ENCODE measurements at places on chromosomes 12 and 14. TPM values are rescaled to one million over a fixed set of nuclear protein-coding genes. Genes with fewer than 3 reads are reported as not detected.

DNA sequence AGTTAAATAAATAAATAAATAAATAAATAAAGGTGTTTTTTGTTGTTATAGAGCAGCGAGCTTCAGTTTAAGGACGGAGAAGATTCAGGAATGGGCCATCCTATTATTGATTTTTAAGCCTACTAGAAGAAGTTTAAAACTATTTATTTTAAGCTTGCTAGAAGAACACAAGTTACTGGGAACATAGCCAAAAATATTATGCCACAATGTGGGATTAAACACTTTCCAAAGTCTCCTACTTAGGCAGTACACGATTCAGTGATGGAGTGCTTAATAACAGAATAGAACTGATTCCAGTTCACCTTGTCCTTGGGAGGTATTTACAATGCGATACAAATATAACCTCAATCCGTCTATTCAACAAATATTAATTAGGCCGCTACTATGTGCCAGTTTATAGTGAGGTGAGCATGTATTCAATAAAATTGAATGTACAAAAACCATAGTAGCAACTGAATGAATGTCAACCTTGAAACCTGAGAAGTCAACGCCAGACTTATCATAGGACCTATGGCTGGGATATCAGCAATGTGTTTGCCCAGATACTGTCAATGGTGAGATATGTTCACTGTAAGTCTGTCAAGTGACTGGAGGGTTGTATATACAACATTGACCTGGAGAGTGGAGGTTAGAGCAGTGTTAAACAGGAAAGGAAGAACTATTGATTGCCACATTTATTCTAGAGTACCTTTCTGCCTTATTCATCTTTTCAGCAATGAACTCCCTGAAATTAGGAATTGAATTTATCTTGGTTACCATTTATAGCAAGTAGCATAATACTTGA lies 486.4 kb downstream of the TMTC2 start:
- DNase-seq, result no peak

- DNase-seq, result no peak
Measured at GRCh38 chr12:8780389-8780788, 42.0 kb upstream of the A2ML1 start.

DNA sequence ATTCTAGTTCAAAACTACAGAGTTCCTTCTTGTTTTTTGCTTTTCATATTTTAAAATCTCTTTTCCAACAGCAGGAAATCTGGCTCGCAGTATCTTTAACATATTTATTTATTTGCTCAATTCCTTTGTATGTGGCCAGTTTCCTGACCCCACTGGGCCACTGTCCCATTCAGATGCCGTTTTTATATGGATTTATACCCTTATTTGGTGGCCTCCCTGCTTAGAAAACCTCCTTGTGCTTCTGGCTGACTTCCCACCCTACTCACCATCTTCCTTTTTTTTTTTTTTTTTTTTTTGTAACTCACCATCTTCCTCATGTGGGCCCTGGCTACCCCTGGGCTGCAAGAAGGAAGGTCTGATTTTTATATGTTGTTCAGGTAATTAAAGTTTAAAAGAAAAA lies 53.9 kb downstream of the TTLL5 start:
- no peak for DNase-seq

DNA sequence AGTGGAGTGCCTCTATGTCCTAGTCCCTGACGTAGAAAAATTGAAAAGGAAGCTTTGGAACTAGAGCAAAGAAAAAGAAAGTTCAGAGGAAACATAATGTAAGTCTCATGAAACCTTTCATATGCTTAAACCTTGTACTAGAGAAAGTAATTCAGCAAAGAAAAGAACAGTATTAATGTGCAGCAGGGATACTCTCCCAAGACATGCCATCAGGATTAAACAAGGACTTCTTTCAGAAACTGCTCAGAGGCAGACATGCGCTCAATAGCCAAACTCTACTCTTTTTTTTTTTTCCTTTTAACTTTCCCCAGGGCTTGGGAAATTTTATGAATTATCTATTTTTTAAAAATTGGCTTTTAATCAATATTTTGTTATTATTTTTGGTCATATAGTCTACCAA lies 7.1 kb upstream of the ASB8 start:
- no peak for DNase-seq

DNA sequence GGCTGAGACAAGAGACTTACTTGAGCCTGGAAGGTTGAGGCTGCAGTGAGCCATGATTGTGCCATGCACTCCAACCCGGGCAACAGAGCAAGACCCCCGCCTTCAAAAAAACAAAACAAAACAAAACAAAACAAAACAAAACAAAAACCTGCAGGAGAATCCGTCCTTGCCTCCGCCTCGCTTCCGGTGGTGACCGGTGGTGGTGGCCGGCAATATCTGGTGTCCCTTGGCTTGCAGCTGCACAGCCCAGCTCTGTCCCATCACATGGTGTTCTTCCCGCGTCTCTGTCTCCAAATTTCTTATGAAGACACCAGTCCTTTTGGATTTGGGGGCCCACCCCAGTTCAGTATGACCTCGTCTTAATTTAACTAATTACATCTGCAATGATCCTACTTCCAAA lies 10.0 kb downstream of the SMIM41 start:
- DNase-seq, result no peak

- DNase-seq, result no peak
Measured at GRCh38 chr12:43806737-43807072, 588 bp upstream of the TWF1 start.

DNA sequence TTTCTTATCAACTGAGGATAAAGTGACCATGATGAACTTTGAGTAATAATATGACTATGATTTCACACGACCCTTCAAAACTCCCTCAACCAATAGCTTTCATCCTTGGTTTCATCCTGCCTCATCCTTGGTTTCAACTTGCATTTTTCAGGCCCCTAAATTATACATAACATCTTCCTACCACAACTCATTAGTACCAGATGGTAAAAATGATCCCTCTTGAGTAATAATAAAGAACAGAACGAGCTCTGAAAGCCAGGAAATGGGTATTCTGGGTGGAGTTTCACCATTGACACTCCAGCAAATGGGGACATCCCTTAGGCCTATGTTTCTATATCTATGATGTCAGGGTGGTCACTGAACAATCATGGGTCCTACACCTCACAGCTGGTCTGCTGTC lies 72.1 kb upstream of the LMNTD1 start:
- DNase-seq, result no peak

Gene RFX4
- not detected for total RNA-seq

Gene KCTD10
- 37.9 TPM for total RNA-seq

Gene MAP3K12
- 12.3 TPM for total RNA-seq

Gene LMNTD1
- 0.08 TPM for total RNA-seq

Data from kidney epithelial cell (primary cell).